Parietal lobe (tissue), 2 donors: ENCODE measurements at places on chromosomes 6 and 20. TPM values are rescaled to one million over a fixed set of nuclear protein-coding genes. Genes with fewer than 3 reads are reported as not detected.

Gene CRISP3
- not detected for total RNA-seq

Gene IL20RA
- total RNA-seq = not detected

Gene HM13
- total RNA-seq = 49.5 TPM

Gene CLVS2
- 70.1 TPM for total RNA-seq

Gene MYT1
- 22.5 TPM for total RNA-seq

Gene CD24
- total RNA-seq = 943 TPM

Gene FAM83C
- total RNA-seq = not detected

Gene CDSN
- not detected for total RNA-seq

Gene LY6G6F
- total RNA-seq = not detected

Gene DUSP22
- total RNA-seq = 36.6 TPM

Gene HLA-DPA1
- total RNA-seq = 0.94 TPM

Gene PKIB
- total RNA-seq = 0.94 TPM
